ENCODE measurements at places on chromosomes 16 and 17. TPM values are rescaled to one million over a fixed set of nuclear protein-coding genes. Genes with fewer than 3 reads are reported as not detected.
A peak's percentile ranks its signal among the peaks of the same experiment; 100 is the strongest.

- DNase-seq: no peak
These were observed 13.5 kb downstream of the SLC46A1 start for GRCh38 chr17:28392491-28392890.

DNA sequence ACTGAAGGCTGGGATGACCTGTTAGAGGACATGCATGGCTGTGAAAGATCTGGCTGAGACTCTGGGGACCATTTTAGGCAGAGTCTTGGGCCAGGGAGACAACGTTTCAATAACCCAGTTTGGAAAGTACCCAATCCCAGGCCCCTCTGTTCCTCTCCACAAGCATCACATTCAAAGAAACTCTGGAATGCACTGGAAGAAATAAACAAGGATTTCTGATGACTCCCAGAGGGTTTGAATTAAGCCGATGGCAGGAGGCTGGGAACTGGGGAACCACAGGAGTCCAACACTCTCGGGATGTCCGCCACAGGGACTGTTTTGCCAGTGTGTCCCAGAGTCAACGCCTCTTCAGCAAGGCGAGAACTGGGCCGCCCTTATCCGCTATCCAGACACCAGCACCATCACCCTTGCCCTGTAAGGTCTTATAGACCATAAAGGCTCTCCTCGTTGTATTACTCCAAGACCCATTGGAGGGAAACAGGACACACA, 3.3 kb downstream of the PMP22 start:
- peak; percentile 20 for DNase-seq

DNA sequence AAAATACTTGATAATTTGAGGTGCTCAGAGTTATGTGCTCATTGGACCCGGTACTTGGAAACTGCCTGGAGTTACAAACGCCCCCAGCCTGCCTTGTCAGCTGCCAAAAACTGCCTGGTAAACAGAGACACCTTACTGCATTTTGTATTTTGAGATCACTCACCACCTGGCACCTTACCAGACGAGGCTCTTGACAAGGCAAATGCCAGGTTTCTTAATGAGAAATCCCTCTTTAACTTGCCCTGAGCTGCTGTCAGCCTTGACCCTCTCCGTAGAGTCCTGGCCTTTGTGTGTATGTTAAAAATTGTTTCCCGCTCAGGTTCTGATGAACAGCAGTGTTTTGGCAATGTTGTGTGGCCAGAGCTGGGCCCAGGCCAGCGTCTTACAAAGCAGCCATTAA, 28.8 kb downstream of the SYT17 start:
- DNase-seq: no peak

- peak; percentile 37 for DNase-seq
These were observed 26.8 kb downstream of the NLRP1 start for GRCh38 chr17:5557485-5557884.

DNA sequence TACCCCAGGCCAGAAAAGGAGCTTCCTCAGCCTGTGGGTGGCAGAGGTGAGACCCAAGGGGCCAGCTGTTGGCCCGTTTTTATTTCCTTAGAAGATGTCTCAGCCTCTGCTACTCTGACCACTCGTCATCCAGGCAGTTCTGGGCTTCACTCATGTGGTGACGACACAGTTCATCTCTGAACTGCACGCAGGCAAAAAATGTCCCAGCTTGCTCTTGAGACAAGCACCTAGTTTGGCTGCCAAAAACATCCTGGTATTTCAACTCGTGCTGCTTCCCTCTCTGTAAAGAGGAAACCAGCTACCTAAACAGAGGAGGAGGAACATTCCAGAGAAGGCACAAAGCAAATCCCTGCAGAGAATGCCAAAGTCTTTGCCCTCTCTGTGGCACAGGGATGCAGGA, 125.7 kb downstream of the XYLT1 start:
- peak; percentile 53 for DNase-seq

- DNase-seq: no peak
These were observed 3.6 kb upstream of the FBXO47 start for GRCh38 chr17:38970804-38971203.

- DNase-seq: no peak
These were observed 578.2 kb downstream of the TOX3 start for GRCh38 chr16:51968749-51969148.

- peak; percentile 24 for DNase-seq
These were observed 261.4 kb downstream of the MAP2K4 start for GRCh38 chr17:12282056-12282455.

- no peak for DNase-seq
These were observed 66.3 kb upstream of the ENDOV start for GRCh38 chr17:80348551-80349150.

DNA sequence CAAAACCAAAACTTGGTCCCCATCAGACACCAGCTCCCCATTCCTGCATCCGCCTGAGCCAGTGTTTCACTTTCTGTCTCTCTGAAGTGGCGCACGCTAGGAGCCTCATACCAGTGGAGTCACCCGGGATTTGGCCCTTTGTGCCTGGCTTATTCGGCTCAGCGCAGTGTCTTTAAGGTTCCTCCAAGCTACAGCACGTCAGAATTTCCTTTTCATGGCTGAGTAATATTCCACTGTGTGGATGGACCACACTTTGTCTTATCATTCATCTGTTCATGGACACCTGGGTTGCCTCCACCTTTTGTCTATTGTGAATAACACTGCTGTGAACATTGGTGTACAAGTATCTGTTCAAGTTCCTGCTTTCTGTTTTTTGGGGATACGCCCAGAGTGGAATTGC, 45.2 kb upstream of the CHMP6 start:
- no peak for DNase-seq

- DNase-seq: no peak
These were observed 142.0 kb downstream of the CPPED1 start for GRCh38 chr16:12661656-12662172.

DNA sequence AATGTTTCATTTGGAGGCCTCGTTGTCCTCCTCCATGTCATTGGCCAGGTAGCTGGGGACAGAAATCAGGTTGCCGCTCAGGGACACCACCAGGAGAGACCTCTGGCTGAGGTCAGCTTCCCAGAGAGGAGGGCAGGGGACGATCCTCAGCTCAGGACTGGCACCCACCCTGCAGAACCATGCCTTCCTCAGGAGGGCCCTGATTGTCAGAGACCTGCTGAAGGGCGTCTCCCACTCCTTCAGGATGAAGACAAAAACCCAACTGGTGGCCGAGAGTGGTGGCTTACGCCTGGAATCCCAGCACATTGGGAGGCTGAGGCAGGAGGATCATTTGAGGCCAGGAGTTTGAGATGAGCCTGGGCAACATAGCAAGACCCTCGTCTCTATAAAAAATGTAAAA, 19.5 kb downstream of the PRR11 start:
- DNase-seq: no peak

DNA sequence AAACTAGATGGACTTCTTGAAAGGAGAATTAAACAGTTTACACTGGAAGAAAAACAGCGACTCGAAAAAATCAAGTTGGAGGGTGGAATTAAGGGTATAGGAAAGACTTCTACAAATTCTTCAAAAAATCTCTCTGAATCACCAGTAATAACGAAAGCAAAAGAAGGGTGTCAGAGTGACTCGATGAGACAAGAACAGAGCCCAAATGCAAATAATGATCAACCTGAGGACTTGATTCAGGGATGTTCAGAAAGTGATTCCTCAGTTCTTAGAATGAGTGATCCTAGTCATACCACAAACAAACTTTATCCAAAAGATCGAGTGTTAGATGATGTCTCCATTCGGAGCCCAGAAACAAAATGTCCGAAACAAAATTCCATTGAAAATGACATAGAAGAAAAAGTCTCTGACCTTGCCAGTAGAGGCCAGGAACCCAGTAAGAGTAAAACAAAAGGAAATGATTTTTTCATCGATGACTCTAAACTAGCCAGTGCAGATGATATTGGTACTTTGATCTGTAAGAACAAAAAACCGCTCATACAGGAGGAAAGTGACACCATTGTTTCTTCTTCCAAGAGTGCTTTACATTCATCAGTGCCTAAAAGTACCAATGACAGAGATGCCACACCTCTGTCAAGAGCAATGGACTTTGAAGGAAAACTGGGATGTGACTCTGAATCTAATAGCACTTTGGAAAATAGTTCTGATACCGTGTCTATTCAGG, 85.0 kb downstream of the C17orf58 start:
- DNase-seq: no peak

DNA sequence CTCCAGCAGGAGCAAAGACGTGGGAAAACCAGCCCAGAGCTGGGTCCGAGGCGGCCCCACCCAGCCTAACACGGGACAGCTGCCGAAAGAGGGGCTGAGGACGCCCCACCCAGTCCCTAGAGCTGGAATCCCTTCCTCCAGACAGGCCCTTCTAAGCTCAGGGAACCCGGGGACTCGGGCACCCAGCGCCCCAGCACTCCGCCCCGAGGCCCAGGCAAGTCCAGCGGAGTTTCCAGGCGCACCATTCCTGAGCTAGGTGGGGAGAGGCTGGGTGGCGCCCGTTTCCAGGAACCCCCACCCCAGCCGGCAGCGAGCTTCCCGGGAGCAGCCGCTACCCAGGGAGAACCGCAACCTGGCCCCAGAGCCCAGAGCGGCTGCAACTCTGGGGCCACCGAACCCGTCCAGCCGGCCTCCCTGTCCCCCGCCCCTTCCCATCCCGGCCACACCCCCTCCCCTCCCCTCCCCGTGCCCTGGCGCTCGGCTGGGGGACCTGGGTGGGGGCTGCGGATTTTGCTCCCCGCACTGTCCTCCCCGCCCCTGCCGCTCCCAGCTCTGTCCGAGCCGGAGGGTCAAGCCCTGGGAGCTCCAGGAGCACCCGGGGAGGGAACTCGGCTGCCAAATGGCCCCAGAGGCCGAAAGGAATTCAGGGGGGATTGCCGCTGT, 536 bp downstream of the TMC6 start:
- no peak for DNase-seq

GRCh38 chr16:84603140-84603816, 14.6 kb downstream of the COTL1 start:
- peak; percentile 97 for DNase-seq

GRCh38 chr17:59154292-59154720, 680 bp downstream of the SKA2 start:
- DNase-seq: peak; percentile 40

- DNase-seq: no peak
These were observed 413.3 kb upstream of the EEF2KMT start for GRCh38 chr16:5510819-5511370.

- no peak for DNase-seq
These were observed 11.0 kb upstream of the MVD start for GRCh38 chr16:88673716-88674379.

- no peak for DNase-seq
These were observed 48.3 kb downstream of the NT5M start for GRCh38 chr17:17351356-17351891.

DNA sequence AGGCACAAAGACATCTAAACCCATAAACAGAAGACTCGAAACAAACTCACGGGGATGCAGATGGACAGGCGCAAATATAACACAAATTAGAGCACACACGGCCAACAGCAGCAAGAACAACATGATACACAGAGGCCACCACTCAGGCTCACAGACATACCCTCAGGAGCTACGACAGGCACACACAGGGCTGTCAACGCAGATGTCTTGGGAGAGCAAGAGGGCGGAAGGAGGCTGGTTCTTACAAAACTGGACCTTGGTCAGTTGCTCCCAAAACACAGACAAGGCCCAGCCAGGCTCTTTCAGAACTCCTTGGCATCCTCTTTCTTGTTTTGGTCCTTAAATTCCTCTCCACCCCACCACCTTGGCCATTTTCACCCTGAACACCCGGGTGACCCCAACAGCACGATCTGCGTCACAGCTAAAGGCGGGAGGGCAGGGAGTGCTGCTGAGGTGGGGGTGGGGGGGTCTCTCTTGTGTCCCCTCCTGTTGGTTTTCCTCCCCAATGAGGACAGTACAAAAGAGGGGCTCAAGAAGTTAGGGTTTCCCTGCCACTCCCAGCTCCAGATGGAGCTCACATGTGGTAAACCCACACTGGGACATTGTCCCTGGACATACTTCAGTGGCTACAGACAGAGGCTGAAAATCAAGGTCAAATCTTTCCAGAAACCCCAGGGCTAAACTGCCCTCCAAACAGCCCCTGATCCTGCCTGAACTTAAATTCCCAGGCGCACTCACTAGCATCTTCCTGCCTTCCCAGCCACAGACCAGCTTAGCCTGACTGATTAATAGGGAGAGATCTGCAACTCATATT, 221.3 kb downstream of the C16orf78 start:
- no peak for DNase-seq

GRCh38 chr17:29163563-29163962, 16.6 kb downstream of the MYO18A start:
- no peak for DNase-seq

DNA sequence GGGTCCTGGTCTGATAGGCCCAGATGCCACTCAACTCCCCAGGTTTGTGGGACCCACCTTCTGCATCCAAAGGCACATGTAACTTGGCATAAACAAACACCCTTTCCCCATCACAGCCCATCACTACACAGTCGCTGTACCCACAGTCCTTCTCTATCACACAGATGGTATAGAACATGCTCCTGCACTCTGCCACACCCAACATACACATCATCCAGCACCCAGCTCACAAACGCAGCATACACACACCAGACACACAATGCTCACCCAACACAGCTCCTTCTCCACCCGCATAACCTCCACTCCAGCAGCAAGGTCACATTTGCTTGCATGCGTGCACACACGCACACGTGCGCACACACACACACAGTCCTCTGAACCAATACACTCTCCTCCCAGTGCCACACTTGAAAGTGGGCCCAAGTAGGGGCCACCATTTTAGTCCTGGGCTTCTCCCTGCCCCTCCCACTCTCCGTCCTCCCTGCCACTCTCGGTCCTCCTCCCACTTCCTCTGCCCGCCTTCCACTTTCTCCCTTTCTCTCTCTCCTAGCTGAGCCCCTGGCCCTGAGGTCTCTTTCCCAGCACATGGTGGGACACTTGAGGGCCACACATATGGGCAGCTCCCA, 8.5 kb upstream of the TMEM92 start:
- no peak for DNase-seq

DNA sequence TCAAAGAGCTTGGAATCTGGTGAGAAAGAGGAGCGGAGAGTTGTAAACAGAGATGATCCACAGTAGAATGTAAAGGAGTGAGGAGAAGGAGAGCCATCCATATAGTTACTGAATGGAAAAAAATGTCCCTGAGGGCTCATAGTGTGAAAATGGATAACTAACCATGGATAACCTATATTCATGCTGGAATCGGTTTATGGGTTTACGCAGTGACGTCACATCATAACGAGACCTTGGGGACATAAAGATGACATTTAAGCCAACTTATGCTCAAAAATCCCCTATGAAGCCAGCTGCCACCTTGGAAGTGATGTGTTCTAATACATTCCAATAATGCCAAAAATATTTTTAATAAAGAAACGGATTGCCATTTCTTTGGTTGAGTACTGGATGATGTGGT, 22.5 kb downstream of the IRX6 start:
- no peak for DNase-seq

GRCh38 chr17:66365903-66366302, 63.5 kb downstream of the PRKCA start:
- DNase-seq: no peak

- DNase-seq: no peak
These were observed 7.0 kb downstream of the PSME3IP1 start for GRCh38 chr16:57178793-57179212.

PRR15L gene
- not detected for total RNA-seq

CLEC18A gene
- 3.4 TPM for total RNA-seq

PARD6A gene
- 1.2 TPM for total RNA-seq

CCNF gene
- total RNA-seq: 6.4 TPM

SLC9A5 gene
- 2.4 TPM for total RNA-seq

ZNF423 gene
- total RNA-seq: 12.4 TPM
